ENCODE measurements at places on chromosomes 13 and 19. TPM values are rescaled to one million over a fixed set of nuclear protein-coding genes. Genes with fewer than 3 reads are reported as not detected.

The ZNF805 gene
- total RNA-seq = 18.9 TPM

- H3K4me1 ChIP-seq = peaks cover 5% of the 10 kb centered on the region
- no peaks in the 10 kb centered on the region for H3K27me3 ChIP-seq
- no peak overlapping the region for H3K27ac ChIP-seq
Observed at GRCh38 chr13:42354241-42355091, 82.5 kb downstream of the AKAP11 start.

DNA sequence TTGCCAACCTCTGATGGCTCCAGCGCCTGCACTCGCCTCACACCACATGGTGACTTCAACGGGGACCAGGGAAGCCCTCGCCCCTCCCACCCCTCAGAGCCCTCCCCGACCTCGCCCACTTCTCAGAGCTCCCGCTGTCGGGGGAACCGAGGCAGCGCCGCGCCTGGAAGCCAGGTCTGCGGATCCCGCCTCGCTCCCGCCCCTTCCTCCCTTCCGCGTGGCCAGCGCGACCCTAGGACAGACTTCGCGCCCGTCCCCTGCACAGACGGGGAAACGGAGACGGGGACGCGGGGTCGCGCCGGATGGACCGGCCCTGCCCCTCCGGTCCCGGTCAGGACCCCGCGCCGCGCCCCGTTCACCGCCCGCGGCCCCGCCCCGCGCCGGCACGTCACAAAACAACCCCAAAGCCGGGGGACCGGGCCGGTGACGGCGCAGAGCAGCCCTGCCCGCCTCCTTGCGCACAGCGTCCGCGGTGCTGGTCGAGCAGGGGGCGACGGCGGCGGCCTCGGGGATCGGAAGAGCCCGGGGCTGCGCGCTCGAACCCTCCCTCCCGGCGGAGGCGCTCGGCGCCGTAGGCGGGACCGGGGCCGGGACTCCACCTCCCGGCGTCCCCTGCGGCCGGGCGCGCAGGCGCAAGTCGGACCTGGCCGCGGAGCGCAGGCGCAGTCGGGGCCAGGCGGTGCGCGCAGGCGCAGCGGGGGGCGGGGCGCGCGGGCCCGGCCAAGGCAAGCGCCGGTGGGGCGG, 379 bp upstream of the CDC34 start:
- peak; percentile 94 for DNase-seq
- H3K36me3 ChIP-seq = peaks cover 5% of the 10 kb centered on the region
- peaks cover 25% of the 10 kb centered on the region for H3K4me1 ChIP-seq
- H3K27me3 ChIP-seq = no peaks in the 10 kb centered on the region
- peak overlapping the region; percentile 78 for H3K4me3 ChIP-seq

GRCh38 chr19:30017172-30017571, 75.1 kb downstream of the URI1 start:
- peaks cover 13% of the 10 kb centered on the region for H3K36me3 ChIP-seq
- no peak overlapping the region for H3K4me3 ChIP-seq
- DNase-seq = peak; percentile 9
- H3K4me1 ChIP-seq = no peaks in the 10 kb centered on the region

DNA sequence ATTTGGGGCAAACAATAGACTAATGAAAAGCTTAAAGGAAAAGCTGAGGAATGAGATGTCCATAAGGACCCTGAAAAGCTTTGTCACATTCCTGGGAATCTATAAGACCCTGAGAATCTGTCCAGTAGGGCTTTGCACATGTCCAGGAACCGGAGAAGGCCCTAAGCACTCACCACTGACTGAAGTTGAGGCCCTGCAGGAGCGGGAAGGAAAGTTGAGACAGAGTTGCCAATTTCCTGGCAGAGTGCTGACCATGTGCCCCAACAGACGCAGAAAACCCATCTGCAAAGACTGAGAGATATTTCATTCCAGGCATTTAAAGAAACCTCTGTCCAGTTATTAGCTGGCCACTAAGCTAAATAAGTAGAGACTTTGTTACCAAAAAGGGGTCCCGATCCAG, 890.5 kb downstream of the UQCRFS1 start:
- H3K4me1 ChIP-seq = no peaks in the 10 kb centered on the region
- no peak for DNase-seq
- no peak overlapping the region for H3K27ac ChIP-seq
- no peaks in the 10 kb centered on the region for H3K27me3 ChIP-seq
- H3K36me3 ChIP-seq = no peaks in the 10 kb centered on the region

DNA sequence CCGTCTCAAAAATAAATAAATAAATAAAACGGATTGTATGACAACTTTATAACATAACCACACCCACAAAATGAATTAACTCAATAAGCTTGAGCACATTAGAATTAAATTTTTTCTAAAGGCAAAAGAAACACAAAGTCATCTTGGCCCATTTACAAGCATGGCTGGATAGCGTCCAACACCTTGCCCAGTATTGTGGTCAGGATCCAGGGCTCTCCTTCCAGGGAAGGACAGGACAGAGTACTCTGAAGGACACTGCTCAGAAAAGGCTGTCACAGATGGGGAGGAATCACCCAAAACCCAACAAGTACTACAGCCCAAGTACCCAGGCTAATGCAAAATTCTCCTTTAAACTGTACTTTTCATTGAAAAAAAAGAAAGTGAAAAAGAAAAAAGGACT, 27.1 kb downstream of the SUGP2 start:
- H3K27ac ChIP-seq = no peak overlapping the region
- H3K27me3 ChIP-seq = no peaks in the 10 kb centered on the region
- DNase-seq = no peak
- H3K36me3 ChIP-seq = peaks cover 77% of the 10 kb centered on the region

The PPM1N gene
- 2.6 TPM for total RNA-seq

The ZIM2 gene
- total RNA-seq = not detected

- H3K27ac ChIP-seq = no peak overlapping the region
- no peaks in the 10 kb centered on the region for H3K4me1 ChIP-seq
- H3K27me3 ChIP-seq = no peaks in the 10 kb centered on the region
- no peak overlapping the region for H3K4me3 ChIP-seq
Observed at GRCh38 chr19:7142771-7143170, 73.3 kb downstream of the ZNF557 start.

DNA sequence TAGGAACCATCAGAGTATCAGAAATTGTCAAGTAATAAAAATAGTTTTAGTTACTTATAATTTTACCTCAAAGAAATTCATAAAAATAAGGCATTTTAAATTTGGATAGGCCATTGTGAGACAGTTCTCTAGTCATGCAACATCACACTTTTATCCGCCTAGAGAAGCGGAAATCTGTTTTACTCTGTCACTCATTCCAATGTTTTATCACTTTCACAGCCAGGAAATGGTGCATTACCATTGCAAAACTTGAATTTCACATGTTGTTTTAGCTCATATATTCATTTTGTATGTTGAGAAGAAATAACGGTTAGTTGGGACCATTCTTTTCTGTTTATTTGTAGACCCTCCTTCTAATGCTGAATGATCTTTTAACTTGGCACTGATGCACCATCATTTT, 427.2 kb downstream of the GPC6 start:
- no peak for DNase-seq
- no peak overlapping the region for H3K27ac ChIP-seq
- H3K4me1 ChIP-seq = no peaks in the 10 kb centered on the region
- H3K4me3 ChIP-seq = no peak overlapping the region
- no peaks in the 10 kb centered on the region for H3K36me3 ChIP-seq
- no peaks in the 10 kb centered on the region for H3K27me3 ChIP-seq

DNA sequence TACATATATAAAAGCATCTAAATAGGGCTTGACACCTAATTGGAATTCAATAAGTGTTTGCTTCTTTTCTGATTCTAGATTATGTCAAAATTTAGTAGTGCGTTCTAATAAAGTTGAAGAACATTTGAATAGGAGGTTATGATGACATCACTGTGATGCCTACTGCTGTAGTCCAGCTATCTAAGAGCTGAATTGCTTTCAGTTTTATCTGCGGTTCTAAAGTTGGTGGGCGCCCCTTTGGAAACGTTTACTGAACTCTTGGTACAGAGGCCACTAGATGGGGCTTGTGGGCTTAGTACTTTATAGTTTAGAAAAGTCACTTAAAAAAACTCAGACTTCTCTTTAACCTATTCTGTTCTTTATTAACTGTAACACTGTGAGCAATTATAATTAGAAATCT, 776.9 kb downstream of the GPC5 start:
- no peak overlapping the region for H3K4me3 ChIP-seq
- no peaks in the 10 kb centered on the region for H3K36me3 ChIP-seq
- H3K27me3 ChIP-seq = no peaks in the 10 kb centered on the region

- H3K27ac ChIP-seq = peak overlapping the region; percentile 71
- peaks cover 56% of the 10 kb centered on the region for H3K36me3 ChIP-seq
- no peak for DNase-seq
- no peaks in the 10 kb centered on the region for H3K27me3 ChIP-seq
Observed at GRCh38 chr19:18009412-18010066, 1.6 kb downstream of the ARRDC2 start.

The TNFSF13B gene
- 4.5 TPM for total RNA-seq

DNA sequence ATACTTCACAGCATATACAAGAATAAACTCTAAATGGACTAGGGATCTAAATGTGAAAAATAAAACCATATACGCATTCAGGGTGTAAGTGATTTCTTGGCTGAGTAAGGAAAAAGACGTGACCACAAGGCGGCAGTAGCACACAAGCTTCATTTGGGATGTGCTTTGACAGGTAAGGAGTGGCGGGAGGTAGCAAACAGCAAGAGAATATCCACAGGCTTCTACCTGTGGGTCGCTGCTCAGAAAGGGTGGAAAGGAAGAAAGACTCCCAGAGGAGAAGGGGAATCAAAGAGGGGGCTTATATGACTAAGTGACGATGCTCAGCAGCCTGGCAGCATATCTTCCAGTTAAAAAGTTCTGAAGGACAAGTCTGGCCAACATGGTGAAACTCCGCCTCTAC, 2.5 kb upstream of the ZNF121 start:
- peak; percentile 80 for DNase-seq
- H3K27me3 ChIP-seq = no peaks in the 10 kb centered on the region
- H3K4me3 ChIP-seq = no peak overlapping the region
- no peaks in the 10 kb centered on the region for H3K4me1 ChIP-seq

GRCh38 chr19:6733338-6734095, 3.9 kb downstream of the GPR108 start:
- peaks cover 10% of the 10 kb centered on the region for H3K36me3 ChIP-seq
- no peak for DNase-seq
- peaks cover 27% of the 10 kb centered on the region for H3K4me1 ChIP-seq
- no peaks in the 10 kb centered on the region for H3K27me3 ChIP-seq
- no peak overlapping the region for H3K4me3 ChIP-seq

DNA sequence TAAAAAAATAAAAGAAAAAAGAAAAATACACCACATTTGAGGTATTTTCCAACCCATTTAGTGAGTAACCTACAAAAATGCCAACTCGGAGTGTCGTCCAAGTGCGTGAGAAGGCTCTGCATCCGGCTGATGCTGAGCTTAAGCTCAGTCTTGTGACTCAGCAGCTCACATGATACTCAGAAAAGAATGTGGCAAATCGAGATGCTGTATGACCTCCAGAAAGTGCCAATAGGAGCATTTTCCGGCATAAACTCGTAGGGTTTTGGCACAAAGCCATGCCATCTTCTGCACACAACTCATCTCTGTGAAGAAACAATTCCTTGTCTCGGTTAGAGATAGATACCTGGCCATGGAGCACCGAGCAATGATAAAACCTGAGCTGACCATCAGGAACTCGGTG, 58.5 kb downstream of the TRPM4 start:
- no peak overlapping the region for H3K27ac ChIP-seq
- peaks cover 5% of the 10 kb centered on the region for H3K4me1 ChIP-seq
- DNase-seq = no peak
- H3K27me3 ChIP-seq = no peaks in the 10 kb centered on the region
- no peaks in the 10 kb centered on the region for H3K36me3 ChIP-seq
- H3K4me3 ChIP-seq = no peak overlapping the region

The F2RL3 gene
- total RNA-seq = 1.1 TPM

DNA sequence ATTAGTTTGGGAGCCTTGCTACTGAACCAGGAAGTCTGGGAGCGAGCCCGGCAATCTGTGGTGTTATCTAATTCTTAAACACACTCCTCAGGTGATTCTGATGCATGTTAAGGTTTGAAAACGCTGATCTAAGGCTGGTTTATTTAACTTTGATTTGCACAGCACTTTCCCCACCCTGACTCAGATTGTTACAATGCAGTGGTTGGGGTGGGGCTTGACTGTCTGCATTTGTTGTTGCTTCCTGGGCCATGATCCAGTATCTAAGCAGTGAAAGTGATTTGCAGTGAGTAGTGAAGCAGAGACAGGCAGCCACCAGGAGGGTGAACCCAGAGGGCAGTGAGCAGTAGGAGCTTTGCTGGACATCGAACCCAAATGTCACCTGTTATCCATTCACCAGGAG, 81.6 kb upstream of the ARGLU1 start:
- H3K27me3 ChIP-seq = no peaks in the 10 kb centered on the region
- no peak overlapping the region for H3K27ac ChIP-seq
- H3K4me3 ChIP-seq = no peak overlapping the region
- no peak for DNase-seq
- no peaks in the 10 kb centered on the region for H3K4me1 ChIP-seq

GRCh38 chr13:32001154-32001768, 30.3 kb upstream of the FRY start:
- H3K4me1 ChIP-seq = no peaks in the 10 kb centered on the region
- H3K27me3 ChIP-seq = no peaks in the 10 kb centered on the region
- DNase-seq = peak; percentile 32
- H3K36me3 ChIP-seq = no peaks in the 10 kb centered on the region
- no peak overlapping the region for H3K4me3 ChIP-seq

The CNN1 gene
- total RNA-seq = not detected

- no peaks in the 10 kb centered on the region for H3K36me3 ChIP-seq
- DNase-seq = no peak
- H3K4me1 ChIP-seq = no peaks in the 10 kb centered on the region
Observed at GRCh38 chr13:106683918-106684317, 116.0 kb upstream of the ARGLU1 start.

The NOVA2 gene
- not detected for total RNA-seq

The RXFP2 gene
- not detected for total RNA-seq

DNA sequence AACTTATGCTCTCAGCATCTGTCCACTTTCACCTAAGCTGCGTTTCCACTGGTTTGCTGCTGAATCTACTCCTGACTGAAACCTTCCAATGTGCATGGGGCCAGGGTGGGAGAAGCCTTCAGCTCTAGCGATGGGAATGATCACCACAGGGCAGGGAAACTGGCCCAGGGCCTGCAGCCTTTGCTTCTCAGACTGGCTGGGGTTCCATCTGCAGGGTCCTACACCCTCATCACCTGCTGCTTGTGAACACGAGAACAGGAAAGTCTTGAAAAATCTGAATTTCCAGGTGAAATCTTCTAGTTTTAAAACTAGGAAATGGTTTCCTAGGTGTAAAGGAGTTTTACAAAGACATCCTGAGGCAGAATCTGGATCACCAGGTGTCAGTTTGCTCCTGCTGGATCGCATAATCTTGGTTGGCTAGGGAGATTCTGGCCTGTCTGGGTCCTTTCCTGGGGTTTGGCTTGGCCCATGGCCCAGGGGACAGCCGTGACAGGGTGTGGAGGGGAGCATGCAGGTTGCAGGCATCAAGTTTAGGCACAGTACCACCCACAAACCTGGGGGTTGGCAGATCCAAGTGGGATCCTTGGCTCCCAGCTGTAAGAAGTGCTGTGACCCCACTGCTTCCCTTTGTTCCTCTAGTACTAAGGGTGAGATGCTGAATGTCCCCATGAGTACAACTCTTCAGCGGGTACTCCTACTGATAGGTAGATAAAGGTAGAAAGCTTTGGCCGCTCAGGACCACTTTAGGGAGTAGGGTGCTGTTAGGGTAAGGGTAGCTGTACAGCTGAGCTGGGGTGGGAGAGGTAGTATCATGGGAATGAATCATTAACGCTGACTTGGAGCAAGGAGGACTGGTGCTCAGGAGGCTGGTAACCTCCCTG, 1.8 kb upstream of the UBE2M start:
- H3K4me1 ChIP-seq = peaks cover 59% of the 10 kb centered on the region
- H3K4me3 ChIP-seq = peak overlapping the region; percentile 93
- H3K27ac ChIP-seq = peak overlapping the region; percentile 74
- H3K27me3 ChIP-seq = no peaks in the 10 kb centered on the region

Measured in B cell (primary cell).